Stimulated activated CD4-positive, alpha-beta T cell treated with anti-CD3 and anti-CD28 coated beads, Interleukin-1b, Interleukin-23, amount 100 ng/mL, for 24 hours (primary cell): ENCODE measurements at places on chromosomes 2 and 18.

GRCh38 chr2:47089083-47089464 lies 66.0 kb downstream of the STPG4 start:
- no peak for DNase-seq

GRCh38 chr2:176873403-176873802 lies 339.2 kb upstream of the HNRNPA3 start:
- DNase-seq: no peak

GRCh38 chr2:240567137-240567871 lies 980 bp upstream of the RNPEPL1 start:
- no peak for DNase-seq

DNA sequence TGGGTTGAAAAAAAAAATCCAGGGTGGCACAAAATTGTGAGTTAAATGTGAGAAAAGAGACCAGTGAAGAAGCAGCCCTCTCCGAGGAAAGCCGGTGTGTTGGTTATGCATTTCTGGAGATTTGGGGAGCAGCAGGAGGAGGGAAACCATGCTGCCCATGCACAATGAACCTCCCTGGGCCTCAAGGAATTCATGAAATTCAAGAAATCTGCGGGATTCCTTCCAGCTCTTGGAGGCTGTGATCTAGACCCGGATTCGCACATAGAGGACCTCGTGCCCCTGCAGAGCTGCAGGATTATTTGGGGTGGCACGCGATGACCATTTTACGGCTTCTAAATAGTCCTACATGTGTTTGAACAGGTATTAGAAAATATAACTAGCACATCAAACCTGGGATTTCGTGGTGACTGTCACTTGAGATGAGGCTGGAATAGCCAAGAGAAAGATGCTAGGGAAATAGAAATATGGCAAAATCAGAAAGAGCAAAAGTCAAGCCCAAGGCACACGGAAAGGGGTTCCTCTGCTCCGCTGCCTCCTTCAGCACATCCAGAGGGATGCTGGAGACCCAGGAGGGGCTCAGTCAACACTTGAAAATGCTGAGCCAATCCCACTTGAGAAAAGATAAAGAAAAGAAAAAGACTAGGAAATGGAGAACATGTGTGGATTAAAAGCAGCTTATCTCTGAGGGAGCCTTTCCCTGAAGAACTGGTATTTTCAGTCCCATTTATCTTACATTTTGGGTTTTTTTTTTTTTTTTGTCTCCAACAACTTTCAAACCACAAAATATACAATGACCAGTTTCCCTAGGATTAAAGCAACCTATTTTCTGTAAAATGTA lies 22.0 kb downstream of the KCTD1 start:
- no peak for DNase-seq

DNA sequence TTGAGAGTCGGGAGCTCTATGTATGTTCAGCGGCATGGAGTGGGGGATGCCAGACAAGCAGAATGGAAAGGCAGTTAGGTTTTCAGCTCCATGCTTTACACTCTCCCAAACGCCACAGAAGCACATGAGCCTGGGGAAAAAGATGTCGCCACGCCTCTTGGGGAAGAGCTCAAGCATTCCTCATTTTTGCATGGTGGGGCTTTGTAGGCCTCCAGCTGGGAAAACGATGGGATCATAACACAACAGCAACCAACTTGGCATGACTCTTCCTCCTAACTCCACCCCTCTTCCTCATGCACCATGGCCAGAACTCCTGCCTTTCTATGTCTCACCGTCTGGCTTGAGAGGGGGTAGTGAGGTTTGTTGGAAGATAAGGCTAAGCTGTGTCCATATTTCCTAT lies 102.6 kb downstream of the PAX3 start:
- DNase-seq: no peak

- no peak for DNase-seq
Measured at GRCh38 chr2:119511989-119512388, 12.3 kb downstream of the SCTR start.
